WTC11 (cell line): ENCODE measurements at places on chromosomes 2 and 18. TPM values are rescaled to one million over a fixed set of nuclear protein-coding genes. Genes with fewer than 3 reads are reported as not detected.

The CD226 gene
- total RNA-seq = 0.23 to 0.55 TPM (median 0.24 TPM) in 3 replicates

The C1QL2 gene
- total RNA-seq = 0.55 to 1.0 TPM (median 0.71 TPM) in 3 replicates

The DNMT3A gene
- 154 to 162 TPM (median 154 TPM) in 3 replicates for total RNA-seq

The BCL2L11 gene
- total RNA-seq = 19.3 to 20.8 TPM (median 20.7 TPM) in 3 replicates

The SIX3 gene
- 6.2 to 13.2 TPM (median 6.6 TPM) in 3 replicates for total RNA-seq

The RTP5 gene
- not detected in 3 replicates for total RNA-seq

The TRIB2 gene
- total RNA-seq = 79.6 to 89.3 TPM (median 83.1 TPM) in 3 replicates

DNA sequence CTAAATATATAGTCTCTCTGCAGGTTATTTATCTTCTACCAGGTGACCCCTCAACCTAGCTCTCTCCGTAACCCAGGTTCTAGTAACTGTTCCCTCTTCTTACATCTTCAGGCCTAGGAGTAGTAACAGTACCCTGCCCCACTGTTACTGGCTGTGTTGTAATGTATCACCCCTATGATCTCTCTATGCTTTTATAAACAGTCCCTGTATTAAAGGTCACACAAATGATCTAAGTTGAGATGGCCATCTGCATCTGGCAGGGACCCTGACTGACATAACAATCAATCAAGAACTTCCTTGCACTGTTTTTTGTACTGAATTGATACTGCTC is 219.7 kb upstream of the STK17B start:
- DNase-seq = no peak
- H3K36me3 ChIP-seq = no peaks in the 10 kb centered on the region
- H3K4me1 ChIP-seq = 0 out of 2 replicates have a peak, but pooled peaks cover 2% of the 10 kb centered on the region
- H3K27me3 ChIP-seq = no peaks in the 10 kb centered on the region

GRCh38 chr18:47470941-47471340 is 219.5 kb upstream of the SKOR2 start:
- no peaks in the 10 kb centered on the region for H3K4me1 ChIP-seq
- DNase-seq = no peak
- H3K36me3 ChIP-seq = no peaks in the 10 kb centered on the region
- no peak overlapping the region for H3K4me3 ChIP-seq
- no peaks in the 10 kb centered on the region; the same call in 1 of the 2 replicates for H3K27me3 ChIP-seq

DNA sequence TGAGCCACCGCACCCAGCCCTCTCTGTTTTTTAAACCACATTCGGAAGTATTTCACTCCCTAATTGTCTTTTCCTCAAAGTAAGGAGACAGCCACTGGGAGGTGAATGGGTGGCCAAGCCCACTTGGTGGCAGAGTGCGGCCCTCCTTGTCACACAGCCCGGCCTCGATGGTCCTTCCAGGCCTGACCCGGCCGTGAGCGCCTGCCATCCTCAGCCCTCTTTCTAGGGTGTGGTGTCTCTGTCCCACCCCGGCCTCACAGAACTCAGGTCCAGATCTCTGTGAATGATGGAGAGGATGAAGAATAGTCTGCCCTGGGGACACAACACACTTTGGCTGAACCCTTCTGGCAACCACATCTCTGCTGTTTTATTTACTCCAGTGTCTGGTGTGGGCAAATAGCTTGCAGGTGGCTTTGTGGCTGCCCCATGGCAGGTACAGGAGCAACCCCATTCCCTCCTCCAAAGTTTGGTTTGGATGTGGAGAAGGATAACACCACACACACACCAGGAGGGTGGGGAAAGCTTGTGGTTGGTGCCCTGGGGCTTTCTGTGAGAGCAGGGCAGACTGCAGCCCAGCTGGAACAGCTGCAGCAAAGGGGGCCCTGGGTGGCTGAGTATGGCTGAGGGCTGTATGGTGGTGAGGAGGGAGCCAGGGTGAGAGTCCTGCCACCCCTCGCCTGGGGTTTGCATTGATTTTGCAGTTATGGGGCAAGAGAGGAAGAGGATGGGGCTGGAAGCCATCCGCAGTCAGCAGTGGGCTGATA is 88.6 kb downstream of the FAM168B start:
- H3K36me3 ChIP-seq = no peaks in the 10 kb centered on the region
- H3K4me1 ChIP-seq = peaks cover 9% of the 10 kb centered on the region; the same call in 1 of the 2 replicates
- no peak for DNase-seq

GRCh38 chr2:224691563-224691962 is 24.6 kb downstream of the CCDC195 start:
- no peak overlapping the region for H3K27ac ChIP-seq
- no peaks in the 10 kb centered on the region for H3K4me1 ChIP-seq
- H3K27me3 ChIP-seq = no peaks in the 10 kb centered on the region
- H3K36me3 ChIP-seq = no peaks in the 10 kb centered on the region
- no peak for DNase-seq

DNA sequence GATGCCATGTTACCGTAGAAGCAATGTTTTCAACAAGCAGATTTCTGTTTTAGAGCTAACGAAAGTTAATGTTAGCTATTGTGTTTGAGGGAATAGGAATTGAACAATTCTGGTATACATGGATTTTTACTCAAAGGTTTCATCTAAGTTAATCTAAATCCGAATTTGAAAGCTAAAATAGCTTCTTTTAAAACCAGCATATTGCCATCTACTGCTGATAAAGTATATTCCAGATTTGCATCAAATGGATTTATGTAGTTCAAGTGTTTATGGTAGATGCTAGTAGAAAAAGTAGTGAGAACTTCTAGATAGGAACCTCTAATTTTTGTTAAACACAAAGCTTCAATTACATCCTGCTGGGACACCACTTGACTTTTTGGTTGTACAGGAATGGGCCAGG is 1569.5 kb upstream of the NXPH2 start:
- peaks cover 20% of the 10 kb centered on the region for H3K4me1 ChIP-seq
- no peak overlapping the region for H3K4me3 ChIP-seq
- H3K27me3 ChIP-seq = no peaks in the 10 kb centered on the region

GRCh38 chr18:11872479-11873136 is 21.4 kb downstream of the CHMP1B start:
- no peak overlapping the region for H3K4me3 ChIP-seq
- H3K27me3 ChIP-seq = no peaks in the 10 kb centered on the region
- H3K4me1 ChIP-seq = peaks cover 16% of the 10 kb centered on the region
- no peak overlapping the region for H3K27ac ChIP-seq

DNA sequence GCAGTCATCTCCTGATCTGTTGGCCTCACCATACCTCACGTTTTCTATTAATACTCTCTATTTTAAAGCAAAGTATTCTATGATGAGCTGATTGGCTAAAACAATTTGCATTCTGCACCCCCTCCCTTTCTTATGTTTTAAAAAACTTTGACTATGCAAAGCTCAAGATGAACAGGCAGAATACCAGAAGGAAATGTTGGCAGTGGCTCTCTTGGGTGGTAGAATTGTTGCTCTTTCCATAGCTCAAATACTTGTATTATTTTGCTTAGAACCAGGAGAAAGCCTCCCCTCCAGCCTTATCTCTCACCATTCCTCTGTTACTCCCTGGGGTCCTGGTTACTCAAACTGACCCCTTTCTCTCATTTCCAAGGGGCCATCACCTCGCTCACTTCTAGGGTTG is 14.4 kb downstream of the GPR45 start:
- H3K27ac ChIP-seq = no peak overlapping the region
- peaks cover 5% of the 10 kb centered on the region; the same call in 1 of the 2 replicates for H3K4me1 ChIP-seq
- no peak overlapping the region for H3K4me3 ChIP-seq

DNA sequence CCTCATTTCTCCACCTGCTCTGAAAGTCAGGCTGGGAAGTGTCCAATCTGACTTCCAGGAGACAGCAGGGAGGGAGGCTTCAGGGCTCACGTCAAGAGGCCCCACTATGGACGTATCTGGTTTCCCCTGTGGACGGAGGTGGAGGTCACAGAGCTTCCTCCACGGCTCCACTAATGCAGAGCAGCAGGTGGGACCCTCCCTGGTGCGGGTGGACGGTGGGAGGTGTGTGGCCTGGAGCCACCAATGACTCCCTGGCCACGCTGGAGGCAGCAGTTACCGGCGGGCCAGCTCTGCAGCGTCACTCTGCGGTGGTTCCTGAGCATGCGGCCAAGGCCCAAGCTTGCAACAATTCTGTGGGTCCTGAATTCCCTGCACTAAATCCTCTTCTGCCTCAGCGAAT is 9.0 kb downstream of the CRACDL start:
- H3K27me3 ChIP-seq = no peaks in the 10 kb centered on the region
- peaks cover 15% of the 10 kb centered on the region for H3K4me1 ChIP-seq
- no peak overlapping the region for H3K27ac ChIP-seq
- no peak overlapping the region for H3K4me3 ChIP-seq
- 0 out of 2 replicates have a peak, but pooled peaks cover 3% of the 10 kb centered on the region for H3K36me3 ChIP-seq
- no peak for DNase-seq

DNA sequence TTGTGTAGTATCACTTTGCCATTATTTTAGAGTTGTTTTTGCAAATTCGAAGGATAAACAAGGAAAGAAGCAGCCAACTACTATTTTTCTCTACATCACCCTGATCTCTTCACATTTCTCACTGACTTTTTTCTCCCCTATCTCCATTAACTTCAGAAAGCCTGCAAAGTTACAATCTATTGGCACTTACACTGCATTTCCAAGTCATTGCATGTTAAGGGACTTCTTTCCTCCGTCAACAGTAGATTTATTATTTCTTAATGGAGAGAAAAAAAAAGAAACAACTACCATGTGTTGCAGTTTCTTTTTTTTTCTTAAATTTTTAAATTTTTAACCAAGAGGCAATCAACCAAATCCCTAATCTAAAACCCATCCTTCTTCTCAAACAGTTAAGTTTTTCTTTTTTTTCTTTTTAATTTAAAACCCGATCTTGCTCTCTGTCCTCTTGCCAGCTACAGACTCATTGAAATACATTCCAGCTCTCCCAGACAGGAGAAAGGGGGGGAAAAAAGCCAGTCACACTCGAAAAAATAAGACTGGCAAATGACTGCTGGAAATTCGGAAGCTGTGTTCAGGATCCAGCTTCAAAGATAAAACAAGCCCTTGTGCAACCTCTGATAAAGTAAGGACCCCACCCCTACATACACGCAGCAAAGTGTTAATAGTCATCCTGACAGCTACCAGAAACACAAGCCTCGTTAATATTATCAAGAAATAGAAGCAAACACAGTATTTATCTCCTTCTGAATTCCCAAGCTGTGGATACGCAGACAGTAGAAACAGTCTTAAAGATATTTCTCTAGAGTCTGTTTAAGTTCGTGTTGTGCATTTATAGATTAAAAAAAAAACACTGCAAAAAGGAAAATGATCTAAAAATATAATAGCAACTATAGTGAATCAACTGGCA is 1.3 kb downstream of the LRRTM4 start:
- DNase-seq = no peak
- H3K27me3 ChIP-seq = no peaks in the 10 kb centered on the region
- peak overlapping the region; percentile 70 for H3K4me3 ChIP-seq
- H3K27ac ChIP-seq = peak overlapping the region; percentile 99
- peaks cover 13% of the 10 kb centered on the region for H3K36me3 ChIP-seq

GRCh38 chr2:237326266-237327171 is 87.4 kb downstream of the COL6A3 start:
- H3K27ac ChIP-seq = no peak overlapping the region
- no peaks in the 10 kb centered on the region for H3K27me3 ChIP-seq
- no peak overlapping the region for H3K4me3 ChIP-seq
- no peak for DNase-seq
- H3K4me1 ChIP-seq = peaks cover 12% of the 10 kb centered on the region

DNA sequence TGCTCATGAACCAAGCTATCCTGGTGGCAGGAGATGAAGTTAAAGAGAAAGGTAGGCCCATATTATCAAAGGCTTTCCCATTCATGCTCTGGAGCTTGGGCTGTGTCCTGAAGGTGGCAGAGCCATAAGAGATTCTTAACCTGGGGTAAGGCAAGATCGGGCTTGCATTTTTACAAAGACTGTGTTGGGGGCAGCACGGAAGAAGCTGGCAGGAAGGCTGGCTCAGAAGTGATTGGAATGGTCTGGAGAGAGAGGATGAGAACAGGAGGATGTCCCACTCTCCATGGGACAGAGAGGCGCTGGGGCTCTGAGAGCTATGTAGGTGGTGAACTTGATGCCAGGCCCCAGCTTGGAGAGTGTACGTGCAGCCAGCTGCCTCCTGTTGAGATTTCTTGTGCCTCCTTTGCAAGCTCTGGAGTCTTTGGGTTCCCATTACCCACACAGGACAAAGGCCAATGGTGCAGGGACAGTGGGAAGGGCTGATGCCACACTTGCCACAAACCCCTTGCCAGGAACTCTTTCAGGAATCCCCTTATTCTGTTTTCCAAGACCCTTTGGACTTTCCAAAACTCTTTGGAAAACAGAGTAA is 40.6 kb upstream of the FZD5 start:
- H3K36me3 ChIP-seq = no peaks in the 10 kb centered on the region
- peak overlapping the region; percentile 97 for H3K27ac ChIP-seq
- no peak for DNase-seq
- peak overlapping the region; percentile 38 for H3K4me3 ChIP-seq
- peaks cover 77% of the 10 kb centered on the region for H3K4me1 ChIP-seq

GRCh38 chr2:55451699-55452098 is 32.0 kb upstream of the CCDC88A start:
- no peaks in the 10 kb centered on the region for H3K36me3 ChIP-seq
- no peak for DNase-seq
- H3K4me3 ChIP-seq = no peak overlapping the region
- H3K27me3 ChIP-seq = no peaks in the 10 kb centered on the region; the same call in 1 of the 2 replicates
- H3K27ac ChIP-seq = no peak overlapping the region

DNA sequence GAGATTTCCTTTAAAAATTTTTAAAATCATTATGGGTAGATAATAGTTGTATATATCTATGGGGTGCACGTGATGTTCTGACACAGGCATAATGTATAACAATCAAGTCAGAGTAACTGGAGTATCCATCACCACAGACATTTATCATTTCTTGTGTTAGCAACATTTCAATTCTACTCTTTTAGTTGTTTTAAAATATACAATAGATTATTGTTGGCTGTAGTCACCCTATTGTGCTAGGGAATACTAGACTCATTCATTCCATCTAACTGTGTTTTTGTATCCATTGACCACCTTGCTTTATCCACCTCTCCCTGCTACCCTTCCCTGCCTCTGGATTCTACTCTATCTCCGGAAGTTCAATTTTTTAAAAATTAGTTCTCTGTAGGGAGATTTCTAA is 31.0 kb downstream of the DYSF start:
- DNase-seq = no peak
- peaks cover 2% of the 10 kb centered on the region; the same call in 1 of the 2 replicates for H3K27me3 ChIP-seq
- H3K4me1 ChIP-seq = peaks cover 18% of the 10 kb centered on the region

- peaks cover 54% of the 10 kb centered on the region for H3K27me3 ChIP-seq
- 0 out of 2 replicates have a peak, but pooled peaks cover 3% of the 10 kb centered on the region for H3K4me1 ChIP-seq
- H3K27ac ChIP-seq = no peak overlapping the region
Measured at GRCh38 chr18:79787527-79787864, 10.2 kb upstream of the KCNG2 start.

DNA sequence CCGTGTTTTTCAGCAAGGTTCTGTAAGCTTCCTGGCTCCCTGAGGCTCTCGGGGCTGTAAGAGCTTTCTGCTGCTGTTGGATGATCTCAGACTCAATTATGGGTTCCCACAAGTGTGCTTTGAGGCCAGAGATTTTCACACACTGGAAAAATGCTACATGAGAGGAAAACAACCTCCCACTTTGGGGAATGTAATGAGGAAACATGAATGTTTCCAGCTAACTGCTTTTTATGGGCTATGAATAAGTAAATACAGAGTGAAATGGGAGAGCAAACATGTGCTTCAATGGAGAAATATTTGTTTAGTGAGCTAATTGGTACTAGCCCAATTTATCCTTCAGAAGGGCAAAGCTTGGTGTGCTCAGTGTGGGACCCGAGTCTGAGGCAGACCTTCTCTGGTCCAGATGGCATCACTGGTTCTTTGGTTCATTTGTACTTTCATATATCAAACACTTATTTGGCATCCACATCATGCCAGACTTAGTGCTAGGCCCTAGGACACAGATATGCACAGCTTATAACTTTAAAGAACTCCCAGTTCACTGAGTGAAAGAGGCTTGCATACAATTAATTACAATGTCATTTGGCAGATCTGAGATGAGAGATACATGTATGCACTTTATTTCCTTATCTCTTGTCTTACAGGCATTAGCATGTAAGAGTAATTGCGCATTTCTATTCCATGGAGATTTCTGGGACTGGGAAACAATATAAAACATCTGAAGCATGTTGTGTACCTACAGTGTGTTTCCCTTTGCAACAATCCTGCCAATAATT is 248.8 kb downstream of the RDH14 start:
- H3K4me3 ChIP-seq = no peak overlapping the region
- no peak for DNase-seq
- no peaks in the 10 kb centered on the region for H3K27me3 ChIP-seq
- H3K4me1 ChIP-seq = no peaks in the 10 kb centered on the region
